SW 1271 (cell line): ENCODE measurements at places on chromosomes 11 and 22.

- no peak for DNase-seq
Observed at GRCh38 chr11:352456-353031, 16.8 kb upstream of the B4GALNT4 start.

DNA sequence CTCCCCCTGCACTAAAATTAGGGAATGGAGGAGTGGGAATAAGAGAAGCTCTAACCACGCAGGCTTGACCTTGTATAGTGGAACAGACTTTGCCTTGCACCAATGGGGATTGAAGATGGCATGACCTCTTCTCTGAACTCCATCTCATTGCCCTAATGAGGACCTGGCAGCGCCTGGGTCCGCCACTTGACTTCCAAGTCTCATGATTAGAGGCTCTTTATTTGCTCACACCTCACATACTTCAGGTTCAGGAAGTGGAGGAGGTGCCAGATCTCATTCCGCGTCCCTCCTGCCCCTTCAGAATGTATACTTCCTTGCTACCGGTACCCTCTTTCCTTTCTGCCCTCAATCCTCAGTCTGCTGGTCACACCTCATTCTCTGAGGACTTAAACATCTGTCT lies 106.0 kb upstream of the CD44 start:
- DNase-seq, result no peak

GRCh38 chr11:61507012-61507768 lies 1.4 kb upstream of the LRRC10B start:
- DNase-seq, result no peak

DNA sequence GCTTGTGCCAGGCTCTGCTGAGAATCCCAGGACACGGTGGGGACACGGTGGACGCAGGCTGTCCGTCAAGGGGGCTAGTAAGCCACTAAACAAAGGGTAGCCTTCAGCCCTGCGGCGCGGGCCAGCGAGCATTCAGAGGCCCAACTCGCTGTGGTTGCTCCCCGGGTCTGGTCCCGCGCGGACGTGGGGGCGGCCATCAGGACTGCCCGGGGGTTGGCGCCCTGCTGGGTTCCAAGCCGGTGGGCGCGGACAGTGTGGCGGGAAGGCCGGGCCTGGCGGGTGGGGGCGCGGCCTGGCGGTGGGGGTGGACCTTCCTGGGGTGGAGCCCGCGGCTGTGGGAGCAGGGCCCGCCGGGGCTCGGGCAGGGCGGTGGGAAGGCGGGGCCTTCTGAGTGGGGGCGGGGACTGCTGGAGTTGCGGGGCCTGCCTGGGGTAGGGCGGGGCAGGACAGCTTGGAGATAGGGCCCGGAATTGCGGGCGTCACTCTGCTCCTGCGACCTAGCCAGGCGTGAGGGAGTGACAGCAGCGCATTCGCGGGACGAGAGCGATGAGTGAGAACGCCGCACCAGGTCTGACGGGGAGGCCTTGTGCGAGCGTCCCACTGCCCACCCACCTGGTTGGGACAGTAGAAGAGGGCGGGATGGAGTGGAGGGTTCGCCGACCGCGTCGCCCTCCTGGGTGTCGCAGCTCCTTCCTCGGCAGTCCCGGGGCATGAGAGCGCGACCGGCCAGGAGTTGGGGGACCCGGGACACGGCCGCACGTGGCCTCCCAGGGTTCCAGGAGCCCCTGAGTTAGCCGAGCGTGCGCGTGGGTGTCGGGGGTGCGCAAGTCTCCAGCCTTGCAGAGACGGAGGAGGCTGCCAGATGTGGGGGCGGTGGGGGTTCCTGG lies at the start of gene SERHL2:
Gene SERHL2 (plus strand): TSS at position 482 of the 887 bp plus-strand sequence. CDS start 65 bp downstream, at position 547.
- peak; percentile 60 for DNase-seq

- no peak for DNase-seq
Observed at GRCh38 chr22:48734359-48734758, 1093.3 kb downstream of the BRD1 start.

GRCh38 chr11:94926698-94927237 lies 46.6 kb downstream of the CWC15 start:
- DNase-seq, result peak; percentile 87

DNA sequence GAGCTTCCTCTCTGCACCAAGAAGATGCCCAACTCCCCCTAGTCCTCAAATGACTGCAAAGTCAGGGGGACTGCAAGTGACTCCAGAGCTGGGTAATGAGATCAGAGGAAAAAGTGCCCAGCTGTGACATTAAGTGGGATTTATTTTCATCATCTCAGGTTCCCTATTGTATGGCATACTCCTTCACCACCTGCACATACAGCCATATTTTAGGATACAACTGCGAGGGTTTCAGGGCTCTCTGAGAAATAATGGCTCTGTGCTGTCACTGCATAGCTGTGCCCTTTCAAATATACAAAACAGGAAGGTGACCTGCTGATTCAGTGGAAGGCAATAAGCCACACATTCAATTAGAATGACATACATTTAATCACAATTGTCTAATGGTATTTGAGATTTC lies 45.6 kb upstream of the PLET1 start:
- DNase-seq, result no peak
